ENCODE measurements at places on chromosomes 12 and 14.

- no peak for DNase-seq
Observed at GRCh38 chr12:24596768-24597388, 352.0 kb downstream of the BCAT1 start.

DNA sequence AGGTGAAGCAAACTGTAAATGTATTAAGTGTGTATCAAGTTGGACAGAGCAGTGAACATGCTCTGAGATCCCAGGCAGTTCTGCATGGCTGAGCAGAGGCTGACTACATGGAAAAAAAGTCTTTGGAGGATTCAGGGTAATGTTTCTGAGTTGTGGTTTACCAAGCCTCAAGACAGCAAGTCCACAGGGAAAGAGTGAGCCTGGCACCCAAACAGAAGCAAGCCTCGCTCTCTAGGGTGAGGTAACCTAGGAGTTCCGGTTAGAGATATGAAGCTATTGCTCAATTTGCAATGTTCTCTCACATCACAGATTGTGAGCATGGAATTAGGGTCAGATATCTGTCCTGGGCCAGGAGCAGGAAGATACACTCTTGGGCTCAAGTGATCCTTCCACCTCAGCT lies 158.6 kb downstream of the MON2 start:
- no peak for DNase-seq

DNA sequence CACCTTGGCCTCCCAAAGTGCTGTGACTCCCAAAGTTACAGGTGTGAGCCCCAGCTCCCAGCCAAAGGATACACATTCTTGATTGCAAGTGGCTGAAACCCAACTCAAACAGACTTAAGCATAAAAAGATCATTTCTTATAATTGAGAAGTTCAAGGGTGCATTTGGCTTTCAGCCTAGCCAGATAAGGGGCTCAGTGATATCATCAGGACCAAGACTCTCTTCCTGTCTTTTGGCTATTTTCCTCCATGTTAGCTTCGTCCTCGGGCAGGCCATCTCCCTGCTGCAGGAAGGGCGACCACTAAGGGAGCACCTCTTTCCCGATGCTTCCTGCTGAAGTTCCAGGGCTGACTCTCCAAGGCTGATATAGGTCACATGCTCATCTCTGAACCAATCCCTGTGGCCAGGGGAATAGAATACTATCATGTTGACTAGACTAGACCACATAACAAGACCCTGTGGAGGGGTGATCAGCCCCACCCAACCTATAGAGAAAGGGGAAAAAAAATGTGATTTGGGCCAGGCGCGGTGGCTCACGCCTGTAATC lies 9.8 kb upstream of the KRT8 start:
- DNase-seq = no peak

- DNase-seq = no peak
Observed at GRCh38 chr12:97701901-97702300, 239.3 kb downstream of the RMST start.

DNA sequence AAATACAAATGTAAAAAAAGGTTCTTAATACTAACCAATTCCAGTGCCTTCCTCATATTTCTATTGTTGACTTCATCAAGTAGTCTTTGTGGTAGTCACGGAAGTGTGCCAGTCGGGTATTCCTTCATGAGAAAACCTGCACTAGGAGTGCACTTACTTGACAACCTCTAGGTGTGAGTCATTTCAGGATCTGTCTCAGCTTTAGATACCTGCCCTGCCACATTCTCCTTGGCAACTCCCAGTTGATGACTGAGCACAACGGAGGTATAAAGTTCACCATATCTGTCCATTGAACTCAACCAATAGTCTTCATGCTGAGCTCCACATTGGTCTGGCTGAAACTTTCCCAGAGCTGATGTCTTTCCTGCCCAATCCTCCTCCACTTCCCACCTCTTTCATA lies 215.7 kb downstream of the SYT10 start:
- no peak for DNase-seq

DNA sequence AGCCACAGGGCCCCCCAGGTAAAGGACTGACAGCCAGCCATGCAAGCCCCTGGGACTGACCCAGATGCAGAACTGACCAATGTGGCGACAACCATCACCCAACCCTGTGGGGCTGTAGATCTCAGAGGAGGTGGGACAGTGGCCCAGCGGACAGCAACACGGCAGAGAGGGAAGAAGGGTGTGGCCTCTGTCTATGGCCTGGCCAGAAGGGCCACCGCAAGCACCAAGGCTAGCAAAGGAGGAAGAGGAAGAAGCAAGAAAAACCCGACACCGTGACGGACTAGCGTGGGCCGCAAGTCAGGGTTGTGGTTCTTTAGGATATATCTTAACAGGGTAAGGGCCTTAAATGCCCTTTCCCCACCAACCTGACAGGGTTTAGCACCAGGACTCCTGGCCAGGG lies 71.2 kb downstream of the ITPK1 start:
- DNase-seq = no peak

GRCh38 chr12:47071241-47071852 lies 8.1 kb upstream of the PCED1B start:
- no peak for DNase-seq

GRCh38 chr14:42676636-42677035 lies 1070.0 kb downstream of the LRFN5 start:
- no peak for DNase-seq

DNA sequence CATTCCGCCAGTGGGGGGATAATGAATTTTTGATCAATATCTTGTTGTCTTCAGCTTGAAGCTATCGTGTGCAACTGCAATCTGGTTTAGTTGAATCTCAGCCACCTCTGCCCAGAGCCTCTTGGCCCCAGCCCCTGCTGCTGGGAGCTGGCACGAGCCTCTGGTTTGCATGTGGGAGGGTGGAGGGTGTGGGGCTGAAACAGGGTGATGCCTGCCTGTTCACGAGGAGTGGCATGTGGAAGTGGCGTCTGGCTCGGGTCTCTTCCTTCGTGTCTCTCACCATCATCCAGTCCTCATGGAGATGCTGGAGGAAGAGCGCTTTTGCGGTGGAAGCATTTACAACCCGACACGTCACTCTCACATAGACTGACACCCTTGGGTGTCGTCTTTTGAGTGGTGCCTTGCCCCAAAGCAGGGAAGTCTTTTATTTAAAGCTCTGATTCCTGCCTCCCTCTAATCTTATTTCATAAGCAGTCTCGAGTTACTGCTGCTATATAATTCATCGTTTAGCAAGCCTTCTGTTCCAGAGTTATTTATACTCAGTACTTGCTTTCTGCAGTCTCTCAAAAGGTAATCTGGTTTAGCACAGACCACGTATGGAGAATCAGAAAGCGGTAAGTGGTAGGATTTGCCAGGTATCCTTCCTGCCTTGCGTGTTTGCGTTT lies 64.5 kb downstream of the AACS start:
- DNase-seq = no peak

- peak; percentile 83 for DNase-seq
Observed at GRCh38 chr12:89544681-89545184, 18.9 kb upstream of the POC1B start.

GRCh38 chr12:127383281-127383680 lies 883.7 kb upstream of the TMEM132C start:
- DNase-seq = no peak

- no peak for DNase-seq
Observed at GRCh38 chr12:92926549-92926948, 2.5 kb downstream of the EEA1 start.

DNA sequence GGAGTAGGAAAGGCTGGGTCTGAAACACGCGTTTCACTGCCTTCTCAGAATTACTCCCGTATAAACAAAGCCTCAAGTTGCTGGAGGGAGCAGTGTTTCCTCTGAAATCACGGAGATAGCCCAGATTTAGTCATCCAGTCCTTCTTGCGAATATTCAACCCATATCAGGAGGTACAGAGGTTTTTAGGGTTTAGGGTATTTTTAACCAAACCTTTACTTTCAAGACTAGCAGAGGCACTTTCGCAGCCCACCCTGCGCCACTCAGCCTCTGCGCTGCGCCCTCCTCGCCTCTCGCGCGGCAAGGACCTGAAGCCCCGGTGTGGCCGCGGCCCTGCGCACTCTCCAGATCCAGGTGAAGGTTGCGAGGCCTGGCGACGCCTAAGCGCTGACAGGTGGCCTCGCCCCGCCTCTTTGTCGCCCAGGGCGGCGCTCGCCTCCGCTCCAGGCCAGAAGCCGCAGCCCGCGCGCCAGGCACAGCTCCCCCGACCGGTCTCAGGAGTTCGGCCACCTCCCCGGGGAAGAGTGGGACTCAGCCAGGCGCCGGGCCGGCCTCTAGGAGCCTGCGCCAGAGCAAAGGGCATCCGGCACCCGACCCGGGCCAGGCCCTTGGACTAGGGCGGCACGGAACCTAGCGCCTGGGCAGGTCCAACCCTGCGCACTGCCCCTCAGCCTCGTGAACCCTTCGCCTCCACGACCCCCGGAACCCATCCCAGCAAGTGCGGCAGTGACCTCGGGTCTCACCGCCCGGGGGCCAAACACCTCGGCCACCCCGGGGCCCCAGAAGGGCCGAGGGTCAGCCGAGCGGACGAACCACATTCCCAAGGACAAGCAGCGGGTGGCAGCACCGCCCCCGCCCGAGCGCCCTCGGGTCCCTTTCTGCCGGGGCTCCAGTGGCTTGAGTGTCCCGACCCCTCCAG lies 1.8 kb upstream of the SAMD4A start:
- no peak for DNase-seq

- DNase-seq = no peak
Observed at GRCh38 chr12:1073652-1074051, 82.6 kb downstream of the ERC1 start.

- no peak for DNase-seq
Observed at GRCh38 chr14:39107591-39107996, 4.6 kb upstream of the SEC23A start.

- no peak for DNase-seq
Observed at GRCh38 chr12:123723765-123724164, 11.6 kb downstream of the ATP6V0A2 start.

GRCh38 chr12:56385873-56386272 lies 23.2 kb upstream of the APOF start:
- no peak for DNase-seq

DNA sequence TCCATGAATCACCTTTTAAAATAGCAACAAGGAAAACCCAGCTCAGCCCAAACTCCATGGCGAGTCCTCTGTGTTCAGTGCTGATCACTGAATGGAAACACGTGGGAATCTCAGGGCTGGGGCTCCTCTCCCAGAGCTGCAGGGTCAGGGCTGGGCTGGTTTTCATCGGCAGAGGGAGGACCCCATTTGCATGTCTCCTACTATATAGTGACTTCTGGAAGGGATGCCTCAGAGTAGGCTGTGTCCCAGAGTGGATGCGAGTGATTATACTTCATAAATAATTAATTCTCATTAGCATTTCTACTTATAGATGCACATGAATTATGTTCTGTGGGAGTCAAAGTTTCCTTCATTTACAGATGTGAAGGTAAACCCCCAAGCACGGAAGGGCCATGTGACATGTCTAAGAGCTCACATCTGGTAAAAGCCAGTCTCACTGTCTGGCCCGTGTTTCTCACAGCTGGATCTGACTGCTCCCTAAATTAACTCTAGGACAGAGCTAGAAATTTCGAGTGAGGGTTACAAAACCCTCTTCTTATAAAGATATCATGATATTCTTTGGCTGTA lies 685.0 kb downstream of the TMEM121 start:
- no peak for DNase-seq

- no peak for DNase-seq
Observed at GRCh38 chr14:64637735-64638473, 66.3 kb upstream of the PLEKHG3 start.

- no peak for DNase-seq
Observed at GRCh38 chr12:26704214-26704613, 128.8 kb downstream of the ITPR2 start.

- DNase-seq = no peak
Observed at GRCh38 chr12:91367234-91367849, 184.7 kb upstream of the DCN start.

- DNase-seq = no peak
Observed at GRCh38 chr12:54411391-54412241, 7.5 kb downstream of the ITGA5 start.

GRCh38 chr12:92068459-92068858 lies 77.2 kb downstream of the BTG1 start:
- DNase-seq = no peak

DNA sequence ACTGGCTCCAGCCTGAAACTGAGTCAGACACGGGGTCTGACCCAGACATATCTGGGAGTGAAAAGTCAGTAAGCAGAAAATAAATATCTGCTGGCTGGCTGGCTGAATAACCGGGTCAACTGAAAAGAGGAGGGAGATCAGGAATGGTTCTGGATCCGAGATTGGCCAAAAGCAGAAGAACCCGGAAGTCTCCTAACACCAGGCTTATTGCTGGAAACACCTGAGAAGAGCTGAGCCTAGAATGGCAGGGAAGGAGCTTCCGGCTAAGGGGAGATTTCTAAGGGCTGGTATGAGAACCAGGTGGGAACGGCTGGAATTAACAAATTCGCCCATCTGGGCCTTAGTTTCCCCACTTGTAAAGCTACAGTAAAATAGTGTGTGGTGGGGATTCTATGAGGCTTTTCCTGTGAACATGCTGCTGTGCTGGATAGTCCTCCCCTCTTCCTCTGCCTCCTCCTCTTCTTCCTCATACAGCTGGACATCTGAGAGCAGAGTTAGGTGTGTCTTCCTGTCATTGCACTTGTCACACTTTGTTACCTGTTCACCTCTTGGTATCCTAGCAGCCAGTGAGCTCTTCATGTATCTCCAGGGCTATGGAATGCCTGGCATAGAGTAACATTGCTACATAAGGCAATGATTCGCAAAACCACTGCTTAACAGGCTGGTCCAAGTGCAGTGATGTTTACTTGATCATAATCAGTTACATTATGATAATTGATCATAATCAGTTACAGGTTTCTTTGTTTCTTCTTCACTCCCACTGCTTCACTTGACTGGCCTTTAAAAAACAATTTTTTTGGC lies 2.0 kb upstream of the SHMT2 start:
- no peak for DNase-seq

DNA sequence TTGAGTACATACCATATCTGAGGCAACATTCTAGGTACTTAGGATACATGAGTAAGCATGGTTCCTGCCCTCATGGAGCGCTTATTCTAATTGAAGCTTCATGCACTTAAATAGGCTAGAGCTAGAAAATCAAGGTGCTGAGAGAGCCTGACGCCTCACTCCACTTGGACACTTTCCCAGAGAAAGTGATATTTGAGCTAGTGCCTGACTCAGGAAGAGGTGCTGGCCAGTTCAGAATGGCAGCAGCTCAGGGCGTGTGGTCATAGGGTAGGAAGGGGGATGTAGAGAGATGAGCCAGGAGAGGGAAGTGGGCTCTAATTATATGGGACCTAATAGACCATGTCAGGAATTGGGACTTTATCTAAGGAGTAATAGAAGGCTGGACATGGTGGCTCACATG lies 33.3 kb downstream of the TULP3 start:
- DNase-seq = no peak

- no peak for DNase-seq
Observed at GRCh38 chr12:52436000-52436827, 2.0 kb upstream of the KRT75 start.

- DNase-seq = no peak
Observed at GRCh38 chr12:23484238-23484637, 465.2 kb downstream of the SOX5 start.

GRCh38 chr14:103084021-103084919 lies at the start of gene LBHD2:
Gene LBHD2 (plus strand): TSS chr14:103084210. CDS start chr14:103086013, 1,803 bp downstream.
- DNase-seq = no peak

- DNase-seq = no peak
Observed at GRCh38 chr12:22306311-22306710, 28.2 kb downstream of the ST8SIA1 start.

GRCh38 chr12:24911271-24911791 lies 37.6 kb downstream of the BCAT1 start:
- no peak for DNase-seq
